ENCODE measurements at places on chromosomes 7 and 10. TPM values are rescaled to one million over a fixed set of nuclear protein-coding genes. Genes with fewer than 3 reads are reported as not detected.

DNA sequence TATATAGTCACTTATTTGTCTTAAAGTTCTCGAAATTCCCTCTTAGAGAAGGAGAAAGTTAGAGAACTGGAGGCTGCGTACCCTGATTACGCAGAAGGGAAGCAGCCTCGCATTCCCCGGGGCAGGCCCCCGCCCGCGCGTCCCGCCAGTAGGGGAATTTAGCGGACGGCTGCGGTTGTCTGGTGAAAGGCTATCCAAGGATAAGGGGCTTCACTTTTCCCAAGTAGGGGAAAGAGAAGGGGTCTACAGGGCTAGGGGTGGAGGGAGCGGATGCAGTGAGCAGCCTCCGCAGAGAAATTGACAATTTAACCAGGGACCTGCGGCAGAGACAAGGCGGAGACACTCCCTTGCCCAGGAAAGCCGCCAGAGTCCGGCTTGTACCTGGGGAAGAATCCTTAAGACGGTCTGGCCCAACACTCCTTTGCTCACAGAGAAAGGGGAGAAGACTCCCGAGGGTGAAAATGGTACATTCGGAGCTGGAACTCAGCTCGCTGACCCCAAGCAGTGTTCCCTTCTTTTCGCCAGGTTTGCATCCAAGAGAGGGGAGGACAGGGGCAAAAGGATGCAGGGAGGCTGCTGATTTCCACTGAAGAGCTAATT is 994 bp upstream of the MAGI2 start:
- DNase-seq, result peak; percentile 30

GRCh38 chr7:132560825-132561529 is 15.3 kb downstream of the PLXNA4 start:
- no peak for DNase-seq

The SKIDA1 gene
- 2.1 TPM for total RNA-seq

DNA sequence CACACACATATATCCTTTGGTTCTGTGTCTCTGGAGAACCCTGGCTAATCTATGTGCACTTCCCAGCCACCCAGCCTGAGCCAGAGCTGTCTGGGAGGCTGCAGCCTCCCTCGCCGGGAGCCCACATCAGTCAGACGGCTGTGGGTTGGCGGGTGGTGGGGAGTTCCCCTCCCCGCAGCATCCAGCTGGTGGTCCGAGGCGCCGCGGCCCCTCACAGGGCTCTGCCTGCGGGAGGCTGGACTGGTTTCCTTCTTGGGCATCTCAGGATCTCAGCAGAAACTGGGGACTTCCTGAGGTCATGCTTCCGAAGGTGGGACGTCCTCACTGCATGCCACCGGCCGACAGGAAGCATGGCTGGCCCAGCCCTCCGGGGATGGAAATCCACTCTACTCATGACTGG is 22.0 kb upstream of the PSMG3 start:
- no peak for DNase-seq

DNA sequence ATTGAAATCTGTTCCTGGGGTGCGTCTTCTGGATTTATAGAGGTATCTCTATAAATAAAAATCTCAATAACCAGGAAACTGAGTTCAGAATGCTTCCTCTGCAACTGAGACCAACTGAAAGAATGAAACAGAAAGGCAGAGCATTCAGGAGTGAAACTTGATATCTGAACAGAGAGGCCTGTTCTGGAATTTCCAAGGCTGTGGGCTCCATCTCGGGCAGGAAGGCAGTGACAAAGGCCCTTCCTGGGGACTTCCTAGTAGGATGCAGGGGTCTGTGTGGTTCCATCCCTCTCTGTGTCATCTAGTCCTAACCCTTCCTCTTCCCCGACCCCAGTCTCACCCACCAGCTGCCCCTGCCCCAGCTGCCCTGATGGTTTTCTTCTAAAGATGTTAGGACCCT is 52.0 kb downstream of the JCAD start:
- no peak for DNase-seq

GRCh38 chr7:138843632-138844580 is 45.9 kb upstream of the ATP6V0A4 start:
- DNase-seq, result no peak

GRCh38 chr7:148340438-148341280 is 249.9 kb upstream of the C7orf33 start:
- DNase-seq, result no peak

DNA sequence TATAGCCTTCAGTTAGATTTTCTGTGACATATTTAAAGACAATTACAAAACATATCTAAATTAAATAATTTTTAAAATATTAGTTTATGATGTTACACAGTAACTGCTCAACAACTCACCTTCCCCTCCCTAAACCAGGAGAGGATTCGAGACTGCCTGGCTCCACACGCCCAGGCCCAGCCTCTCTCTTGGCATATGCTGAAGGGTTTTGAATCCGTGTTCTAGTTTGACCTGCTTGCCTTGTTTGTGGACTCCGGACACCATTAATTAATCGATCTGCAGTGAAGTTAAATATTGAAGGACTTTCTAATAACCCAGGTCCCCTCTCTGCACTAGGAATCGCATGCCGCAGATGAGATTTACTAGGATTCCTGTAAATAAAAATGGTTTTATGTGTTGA is 106.6 kb downstream of the LARP4B start:
- no peak for DNase-seq

GRCh38 chr7:48360574-48360973 is 189.3 kb downstream of the ABCA13 start:
- DNase-seq, result no peak

The ZNF680 gene
- 24.6 TPM for total RNA-seq

DNA sequence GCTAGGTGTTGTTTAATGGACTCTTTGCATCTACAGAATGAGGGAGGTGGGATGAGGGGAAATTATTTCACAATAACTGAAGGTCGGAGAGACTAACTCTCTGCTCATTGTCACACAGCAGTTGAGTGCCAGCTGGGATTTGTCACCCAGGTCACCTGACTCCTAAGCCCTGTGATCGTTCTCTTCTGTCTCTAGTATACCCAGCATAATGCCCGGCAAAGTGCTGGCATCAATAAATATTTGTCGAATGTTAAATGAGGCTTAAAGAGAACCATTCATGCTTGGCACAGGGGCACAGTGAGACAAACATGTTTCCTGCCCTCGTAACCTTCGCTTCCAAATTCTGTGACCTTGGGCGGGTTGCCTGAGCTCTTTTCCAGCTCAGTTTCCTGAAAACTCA is 70.8 kb downstream of the TCF7L2 start:
- DNase-seq, result peak; percentile 43

DNA sequence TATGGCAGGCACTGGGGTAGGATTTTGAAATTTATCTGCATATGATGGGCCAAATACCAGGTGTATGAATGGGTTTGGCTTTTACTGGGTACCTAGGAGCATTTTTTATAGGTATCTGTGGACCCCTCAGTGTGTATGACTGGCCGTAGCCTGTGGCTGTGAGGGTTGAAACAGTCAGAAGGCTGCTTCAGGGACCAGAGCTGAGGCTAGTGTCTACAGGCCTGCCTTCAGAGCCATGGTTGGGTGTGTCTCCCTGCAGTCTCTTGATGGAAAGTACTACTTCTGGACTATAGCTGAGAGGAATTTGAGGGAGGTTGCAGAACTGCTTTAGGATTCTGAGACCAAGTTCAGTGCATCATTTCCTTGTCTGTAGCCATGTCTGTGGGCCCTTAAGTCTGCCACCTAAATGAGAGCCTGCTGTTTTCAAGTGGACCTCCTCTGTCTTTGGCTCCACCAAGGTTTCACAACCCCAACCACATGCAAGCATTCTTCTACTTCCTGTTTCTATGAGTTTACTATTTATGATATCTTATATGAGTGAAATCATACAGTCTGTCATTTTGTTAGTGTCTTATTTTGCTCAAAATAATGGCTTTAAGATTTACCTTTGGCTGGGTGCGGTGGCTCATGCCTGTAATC is 19.9 kb upstream of the ZNF138 start:
- no peak for DNase-seq

DNA sequence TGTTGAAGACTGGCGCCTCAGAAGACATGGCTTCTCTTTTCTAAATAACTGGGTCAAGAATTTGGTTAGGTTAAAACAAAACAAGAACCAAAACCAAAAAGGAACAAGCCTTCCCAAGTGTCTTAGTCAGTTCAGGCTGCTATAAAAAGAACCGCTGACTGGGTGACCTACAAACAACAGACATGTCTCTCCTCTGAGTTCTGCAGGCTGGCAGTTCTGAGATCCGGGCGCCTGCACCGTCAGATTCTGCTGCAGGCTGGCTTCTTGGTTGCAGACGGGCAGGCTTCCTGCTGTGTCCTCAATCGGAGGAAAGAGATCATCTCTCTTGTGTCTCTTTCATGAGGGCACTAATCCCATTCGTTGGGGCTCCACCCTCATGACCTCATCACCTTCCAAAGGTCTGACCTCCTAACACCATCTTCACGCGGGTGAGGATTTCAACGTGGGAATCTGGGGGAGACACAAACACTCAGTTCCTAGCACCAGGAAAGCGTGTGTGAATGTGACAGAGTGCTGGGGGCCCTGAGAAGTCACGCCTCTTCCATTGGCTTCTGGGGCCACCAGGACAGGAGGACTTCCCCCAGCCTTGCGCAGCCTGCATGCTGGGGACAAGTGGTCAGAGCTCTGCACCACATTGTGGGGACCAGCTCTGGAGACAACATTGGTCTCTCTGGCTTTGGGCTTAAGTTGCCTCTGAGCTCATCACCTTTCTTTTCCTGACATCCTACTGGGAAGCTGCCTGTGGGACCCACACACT is 63.1 kb downstream of the ASB13 start:
- DNase-seq, result no peak

GRCh38 chr7:117019786-117020590 is 66.7 kb downstream of the ST7 start:
- peak; percentile 78 for DNase-seq

DNA sequence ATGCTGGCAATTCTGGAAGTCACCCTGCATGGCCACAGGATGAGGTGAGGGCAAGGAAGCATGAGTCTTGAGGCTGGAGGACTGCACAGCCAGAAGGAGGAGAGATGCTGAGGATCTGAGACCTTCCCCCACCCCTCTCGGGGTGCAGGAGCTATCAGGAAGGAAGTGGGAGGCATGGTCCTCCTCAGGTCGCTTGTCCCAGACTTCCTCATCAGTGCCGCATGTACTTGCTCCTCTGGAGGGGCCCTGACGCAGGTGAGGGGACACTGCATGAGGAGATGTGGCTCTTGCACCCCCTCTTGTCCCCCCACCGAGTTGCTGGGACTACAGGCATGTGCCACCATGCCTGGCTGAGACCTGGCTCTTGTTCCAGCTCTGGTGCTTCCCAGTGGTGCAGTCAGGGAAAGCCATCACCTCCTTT is 5.7 kb upstream of the ZMIZ1 start:
- DNase-seq, result no peak

GRCh38 chr10:86768412-86769062 is 12.1 kb downstream of the BMPR1A start:
- DNase-seq, result no peak
